ENCODE measurements at places on chromosomes 3 and 15. TPM values are rescaled to one million over a fixed set of nuclear protein-coding genes. Genes with fewer than 3 reads are reported as not detected.

The ZCWPW2 gene
- 0.56 TPM for total RNA-seq

The MELTF gene
- 0.28 TPM for total RNA-seq

The MUC13 gene
- total RNA-seq: not detected

The TMC3 gene
- total RNA-seq: not detected

The ISG20 gene
- total RNA-seq: 0.72 TPM

DNA sequence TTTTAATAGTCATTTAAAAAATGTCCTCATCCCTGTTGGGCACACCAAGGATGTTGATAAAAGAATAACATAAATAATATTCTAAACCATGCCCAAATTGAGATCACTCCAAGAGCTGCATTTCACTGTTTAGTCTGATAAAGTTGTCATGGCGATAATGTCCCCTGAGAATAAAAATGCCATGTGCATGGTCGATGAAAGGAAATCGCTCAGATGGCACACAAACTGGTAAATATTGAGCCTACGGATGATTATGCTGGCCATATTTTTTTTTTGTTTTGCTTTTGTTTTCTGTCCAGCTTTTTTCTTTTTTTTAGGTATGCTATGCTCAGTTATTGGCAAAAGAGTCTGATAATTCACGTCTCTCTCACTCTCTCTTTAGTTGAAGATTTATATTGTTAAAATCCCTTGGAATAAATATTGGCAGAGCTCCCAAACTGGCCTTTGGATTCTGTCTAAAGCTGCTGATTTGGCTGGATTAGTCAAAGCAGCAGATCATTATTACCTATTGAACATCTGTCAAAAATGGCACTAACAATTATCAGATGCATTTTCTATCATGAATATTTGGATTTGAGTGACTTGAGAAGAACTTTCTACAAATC lies 643.8 kb downstream of the SQOR start:
- no peak overlapping the region for H3K4me3 ChIP-seq
- no peaks in the 10 kb centered on the region for H3K36me3 ChIP-seq
- H3K27ac ChIP-seq: no peak overlapping the region
- no peaks in the 10 kb centered on the region for H3K4me1 ChIP-seq
